ENCODE measurements at places on chromosomes 6 and 20.
A peak's percentile ranks its signal among the peaks of the same experiment; 100 is the strongest.

DNA sequence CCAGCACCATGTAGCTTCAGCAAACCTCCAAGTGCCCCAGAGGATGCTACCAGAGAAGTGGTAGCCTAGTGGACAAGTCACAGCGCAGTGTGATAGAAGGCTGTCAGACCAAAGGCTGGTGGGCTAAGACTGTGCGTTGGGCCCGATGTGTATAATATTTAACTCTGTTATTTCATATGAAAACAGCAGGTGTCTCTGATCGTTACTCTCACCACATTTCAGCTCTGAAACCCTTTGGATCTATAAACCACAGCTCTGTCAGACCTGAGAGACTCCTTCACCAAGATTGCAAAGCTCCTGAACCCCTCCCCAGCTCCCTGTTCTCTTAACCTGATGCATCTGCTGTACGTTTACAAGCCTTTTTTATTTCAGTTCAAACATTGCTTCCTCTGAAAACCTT lies 43.8 kb downstream of the ISM1 start:
- DNase-seq, result no peak

DNA sequence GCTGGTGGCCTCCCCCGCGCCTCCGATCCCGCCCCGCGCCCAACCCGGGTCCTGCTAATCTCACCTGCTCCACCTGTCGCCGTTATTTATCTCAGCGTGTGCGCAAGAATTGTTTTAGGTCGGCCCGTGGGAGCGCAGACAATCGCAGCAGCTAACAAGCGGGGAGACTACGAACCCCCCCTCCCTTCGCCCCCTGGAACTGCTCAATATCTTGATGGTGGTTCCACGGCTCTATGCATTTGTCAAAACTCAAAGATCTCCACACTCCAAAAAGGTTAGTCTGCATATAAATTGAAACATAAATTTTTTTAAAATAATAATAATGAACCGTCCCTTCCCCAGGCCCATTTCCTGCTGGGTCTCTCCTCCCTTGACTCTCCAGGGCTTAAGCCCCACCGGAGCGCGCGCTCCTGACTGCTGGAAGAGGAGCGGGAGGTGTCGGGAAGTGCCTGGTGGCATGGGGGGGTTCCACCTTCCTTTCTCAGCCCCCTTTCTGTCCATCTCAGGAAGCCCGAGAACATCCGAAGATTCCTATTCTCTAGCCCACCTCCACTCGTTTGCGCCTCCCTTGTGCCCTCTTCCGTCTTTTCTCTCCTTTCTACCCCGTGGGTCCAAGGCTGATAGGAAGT lies 1.6 kb upstream of the MDGA1 start:
- DNase-seq, result no peak

DNA sequence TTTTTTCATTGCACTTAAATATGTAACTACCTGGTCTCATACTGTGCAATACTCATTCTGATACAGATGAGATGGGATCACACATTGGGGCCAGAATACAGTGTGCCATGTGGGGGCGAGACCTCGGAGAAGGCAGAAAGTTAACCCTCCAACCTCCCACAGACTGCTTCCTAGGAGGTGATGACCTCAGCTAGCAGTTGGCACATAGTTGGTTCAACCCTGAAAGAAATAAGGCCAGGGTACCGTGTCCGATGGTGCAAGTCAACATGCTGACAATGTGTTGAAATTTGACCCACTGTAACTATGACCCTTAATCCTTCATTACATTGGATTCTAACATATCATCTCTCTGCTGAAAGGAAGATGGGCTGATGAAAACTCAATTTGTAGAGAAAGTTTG lies 61.9 kb downstream of the GJA10 start:
- no peak for DNase-seq

DNA sequence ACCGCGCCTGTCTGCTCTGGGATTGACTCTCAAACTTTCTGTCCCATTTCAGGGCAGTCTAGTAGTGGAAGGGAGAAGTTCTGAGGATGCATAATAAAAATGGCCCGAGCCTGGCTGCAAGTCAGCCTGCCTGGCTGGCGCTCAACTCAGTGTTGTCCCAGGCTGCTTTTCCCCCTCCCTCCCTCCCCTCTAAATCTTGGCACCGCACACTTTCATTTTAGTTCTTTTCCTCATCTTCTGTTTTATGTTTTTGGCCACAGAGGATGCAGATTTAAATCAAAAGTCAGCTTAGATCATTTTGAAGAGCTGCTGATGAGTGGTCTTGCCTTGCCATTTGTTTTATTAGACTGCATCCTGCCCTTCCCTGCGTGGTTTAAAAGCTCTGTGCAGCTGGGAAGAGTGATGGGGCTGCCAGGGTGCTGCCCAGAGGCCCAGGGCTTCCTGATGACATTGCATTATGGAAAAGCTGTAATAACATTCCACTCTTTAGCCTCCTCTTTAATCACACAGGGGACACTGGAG lies 6.5 kb upstream of the UQCC2 start:
- DNase-seq, result no peak

- DNase-seq, result no peak
These were observed 598.8 kb downstream of the MAFB start for GRCh38 chr20:40090236-40090635.

GRCh38 chr6:132843316-132844035 lies 29.1 kb downstream of the RPS12 start:
- no peak for DNase-seq

GRCh38 chr6:126628125-126628524 lies 288.2 kb downstream of the CENPW start:
- no peak for DNase-seq

DNA sequence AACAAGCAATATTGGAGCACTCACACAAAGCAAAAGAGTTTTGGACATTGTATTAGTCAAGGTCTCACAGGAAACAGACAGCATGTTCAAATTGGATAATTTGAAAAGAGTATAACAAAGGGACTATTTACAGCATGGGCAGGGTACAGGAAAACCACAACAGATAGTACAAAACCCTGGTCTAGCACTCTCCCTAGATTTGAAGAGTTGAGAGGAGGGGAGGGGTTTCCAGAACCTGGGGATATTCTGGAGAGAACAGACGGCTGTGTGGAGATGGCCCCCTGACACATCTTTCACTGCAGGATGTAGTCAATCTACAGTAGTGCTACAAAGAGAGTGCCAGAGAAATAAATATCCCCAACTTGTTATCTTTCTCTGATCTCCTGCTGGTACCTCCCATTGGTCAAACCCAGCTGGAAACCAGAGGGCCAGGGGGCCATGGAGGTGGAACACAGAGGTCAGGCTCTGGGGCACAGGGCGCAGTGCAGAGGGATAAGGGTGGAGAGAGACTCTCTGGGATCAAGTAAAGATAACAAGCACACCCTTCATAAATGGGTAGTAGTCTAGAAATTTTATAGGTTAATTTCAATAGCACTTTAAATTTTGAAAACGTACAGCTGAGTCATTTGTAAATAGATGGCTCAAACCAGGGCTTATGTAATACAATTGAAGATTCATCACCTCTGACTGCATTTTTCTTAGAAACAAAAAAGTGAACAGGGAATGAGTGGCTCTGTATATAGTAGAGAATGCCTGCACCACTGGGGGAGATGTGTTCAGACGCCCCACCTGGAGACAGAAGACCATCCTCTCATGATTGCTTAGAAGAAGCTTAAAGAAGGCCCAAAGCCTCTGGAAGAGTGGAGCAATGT lies 25.7 kb downstream of the RCAN2 start:
- no peak for DNase-seq

- DNase-seq, result no peak
These were observed 4.0 kb upstream of the CAP2 start for GRCh38 chr6:17389274-17389847.

GRCh38 chr20:61885759-61886715 lies 179.6 kb downstream of the TAF4 start:
- DNase-seq, result no peak

DNA sequence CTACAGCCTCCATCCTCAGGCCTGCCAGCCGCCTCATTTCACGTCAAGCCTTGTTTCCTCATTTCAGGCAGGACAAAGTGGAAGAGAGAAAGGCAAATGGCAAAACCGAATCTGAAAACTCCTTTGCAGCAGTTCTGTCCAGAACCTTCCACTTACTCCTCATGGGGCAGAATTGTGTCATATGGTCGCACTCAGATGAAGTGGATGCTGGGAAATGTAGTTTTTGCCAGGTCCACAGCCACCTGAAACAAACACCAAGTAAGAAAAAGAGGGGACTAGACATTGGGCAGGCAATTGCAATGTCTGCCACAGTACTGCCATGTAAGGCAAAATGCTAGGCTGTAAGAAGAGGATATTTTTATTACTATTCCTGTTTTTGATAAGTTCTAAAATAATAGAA lies 44.9 kb downstream of the ISM1 start:
- no peak for DNase-seq

- no peak for DNase-seq
These were observed 28.7 kb downstream of the OLIG3 start for GRCh38 chr6:137465378-137466009.

GRCh38 chr6:79081663-79082062 lies 3.6 kb upstream of the PHIP start:
- no peak for DNase-seq

GRCh38 chr6:169945117-169945516 lies 193.7 kb downstream of the ERMARD start:
- DNase-seq, result no peak

DNA sequence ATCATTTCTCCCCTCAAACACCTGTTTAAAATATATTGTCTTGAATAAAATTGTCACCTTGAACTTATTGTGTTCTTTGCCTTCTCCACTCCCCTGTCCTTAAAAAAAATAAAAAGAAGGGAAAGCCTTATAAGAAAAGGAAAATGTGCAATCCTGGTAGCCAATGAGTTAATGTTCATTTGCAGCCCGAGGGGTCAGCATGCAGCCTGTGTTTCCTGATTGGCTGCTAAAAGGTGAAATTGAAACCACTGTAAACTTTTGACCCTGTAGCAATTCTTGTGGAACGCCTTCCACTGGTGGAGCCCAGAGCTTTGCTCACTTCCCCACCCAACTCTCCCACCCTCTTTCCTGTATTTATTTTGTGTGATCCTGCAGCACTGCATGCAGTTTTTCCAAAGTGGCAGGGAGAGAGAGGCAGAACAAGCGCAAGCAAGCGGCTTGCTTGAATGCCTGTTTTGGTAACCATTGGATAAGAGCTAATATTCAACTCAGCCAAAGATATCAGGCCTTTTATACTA lies 74.9 kb downstream of the NCOA3 start:
- peak; percentile 67 for DNase-seq

GRCh38 chr6:20433321-20433720 lies 31.6 kb downstream of the E2F3 start:
- DNase-seq, result no peak

GRCh38 chr20:11966186-11966585 lies 48.5 kb downstream of the BTBD3 start:
- DNase-seq, result no peak

DNA sequence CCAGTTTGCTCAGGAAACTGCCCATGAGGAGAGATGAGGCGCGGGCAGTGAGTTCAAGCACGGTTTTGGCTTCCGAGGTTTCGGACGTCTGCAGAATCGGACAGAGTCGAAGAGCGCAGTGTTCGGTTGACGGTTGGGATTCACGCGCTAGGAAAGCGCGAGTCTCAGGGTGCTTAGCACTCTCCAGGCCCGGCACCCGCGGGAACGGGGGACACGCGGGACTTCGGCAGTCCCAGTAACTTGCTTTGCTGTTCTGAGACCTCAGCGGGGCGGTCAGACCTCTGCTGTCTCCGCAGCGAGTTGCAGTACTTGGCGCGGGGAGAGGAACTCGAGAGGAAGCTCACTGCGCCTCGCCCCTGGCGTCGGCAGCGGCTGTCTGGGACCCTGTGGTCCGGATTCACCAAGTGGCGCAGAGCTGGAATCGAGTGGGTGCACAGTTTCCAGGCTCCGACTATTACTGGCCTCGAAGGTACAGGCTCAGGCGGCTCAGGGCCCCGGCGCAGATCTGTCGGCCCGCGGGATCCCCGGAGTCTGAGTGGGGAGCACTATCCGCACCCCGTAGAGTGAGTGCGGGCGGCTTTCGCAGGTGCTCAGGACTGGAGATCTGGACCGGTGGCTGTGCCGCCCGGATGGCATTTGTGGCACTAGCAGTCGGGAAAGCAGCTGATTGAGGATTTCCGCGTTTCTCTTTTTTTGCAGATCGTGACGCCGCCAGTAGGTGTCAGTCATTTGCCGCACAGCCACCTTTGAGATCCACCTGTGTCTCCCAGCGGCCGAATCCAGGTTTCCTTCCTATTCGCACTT lies at the start of gene POM121L2:
TSS of gene POM121L2 (minus strand) at position 128 of the 804 bp plus-strand sequence. CDS start at position 25, 103 bp downstream.
- DNase-seq, result no peak

DNA sequence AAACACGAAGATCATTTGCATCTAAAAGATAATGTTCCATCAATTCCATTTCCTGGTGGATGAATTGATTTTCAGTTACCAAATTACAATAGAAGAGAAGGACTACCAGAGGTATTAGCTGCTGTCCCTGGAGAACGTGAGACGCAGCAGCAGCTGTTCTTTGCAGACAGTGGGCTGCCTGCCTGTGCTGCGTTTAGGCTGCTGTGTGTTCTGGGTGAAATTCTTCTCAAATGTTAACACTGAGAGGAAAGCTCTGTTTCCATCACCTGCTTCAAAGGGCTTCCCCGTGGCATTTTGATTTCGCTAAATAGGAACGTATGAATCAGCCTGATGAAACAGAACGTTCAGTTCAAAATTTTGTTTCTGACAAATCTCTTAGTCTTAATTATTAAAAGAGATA lies 362.2 kb downstream of the C6orf118 start:
- DNase-seq, result no peak

DNA sequence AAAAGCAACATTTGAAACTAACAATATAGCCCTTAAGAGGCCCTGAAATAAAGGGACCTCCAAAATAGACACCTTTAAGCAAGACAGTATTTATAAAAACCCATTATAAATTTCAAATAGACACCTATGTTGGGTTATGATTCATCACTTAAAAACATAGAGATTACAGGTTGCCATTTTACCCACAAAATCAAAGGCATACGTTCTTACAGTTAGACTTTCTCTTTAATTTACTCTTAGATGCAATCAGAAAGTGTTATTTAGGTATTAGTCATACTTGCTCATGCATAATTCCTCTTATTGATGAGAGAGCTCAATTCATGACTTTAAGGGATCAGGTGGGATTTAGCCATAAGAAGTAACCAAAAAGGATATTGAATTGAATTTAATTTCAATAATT lies 51.5 kb upstream of the TMEM200A start:
- DNase-seq, result no peak

DNA sequence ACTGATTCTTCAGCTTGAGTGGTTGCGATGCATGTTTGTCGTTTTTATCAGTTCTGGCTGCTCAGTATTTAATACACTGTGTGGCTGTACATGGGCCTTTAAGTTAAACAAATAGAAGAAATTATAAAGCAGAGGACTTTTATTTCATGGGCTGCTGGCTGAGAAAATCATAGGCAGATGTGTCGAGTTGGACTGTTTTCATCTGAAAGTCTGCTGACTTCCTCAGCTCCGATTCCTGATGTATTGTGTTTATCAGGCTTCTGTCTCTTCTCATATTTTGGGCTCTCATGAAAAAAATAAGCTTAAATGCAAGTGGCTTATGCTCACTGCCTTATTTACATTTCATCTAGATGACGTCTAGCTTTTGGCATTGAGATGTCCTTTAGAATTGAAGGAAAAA lies 129.5 kb upstream of the GGTLC1 start:
- no peak for DNase-seq

DNA sequence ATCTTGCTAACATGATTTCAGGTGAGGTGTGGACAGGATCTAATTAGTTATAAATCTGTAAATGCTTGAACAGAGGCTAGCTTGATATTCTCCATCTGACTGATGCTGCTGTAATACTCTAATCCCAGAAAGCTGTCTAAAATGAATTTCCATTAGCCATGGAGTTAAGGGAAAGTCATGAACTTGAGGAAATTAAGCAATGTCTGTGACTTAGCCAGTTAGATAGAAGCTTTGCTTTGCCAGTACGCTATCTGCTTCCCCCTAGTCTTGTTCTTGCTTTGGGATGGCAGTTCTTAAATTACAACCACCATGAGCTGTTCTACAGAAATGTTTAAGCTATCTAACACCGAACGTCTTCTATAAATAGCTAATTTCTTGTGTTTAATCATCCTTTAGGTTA lies 195.7 kb downstream of the PRL start:
- no peak for DNase-seq
